ENCODE measurements at places on chromosomes 3 and 15.

DNA sequence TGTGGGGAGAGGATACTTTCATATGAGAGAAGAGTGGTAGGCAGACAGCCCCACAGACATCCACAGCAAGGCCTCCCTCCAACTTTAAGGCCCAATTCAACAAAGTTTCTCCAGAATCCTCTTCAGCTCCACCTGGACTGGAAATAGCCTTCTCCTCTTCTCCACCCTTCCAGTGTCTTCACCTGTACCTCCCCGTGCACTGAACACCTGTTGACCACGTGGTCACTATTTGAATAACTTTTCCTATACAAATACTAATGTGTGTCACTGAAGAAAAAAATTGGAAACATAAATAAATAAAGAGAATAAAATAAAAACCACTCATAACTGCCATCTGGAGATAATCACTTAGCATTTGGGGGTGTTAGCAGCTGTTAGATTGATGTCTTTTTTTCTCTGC lies 52.9 kb downstream of the CCNL1 start:
- no peak for DNase-seq

- no peak for DNase-seq
These were observed 234.2 kb downstream of the TBC1D5 start for GRCh38 chr3:17508180-17508752.

DNA sequence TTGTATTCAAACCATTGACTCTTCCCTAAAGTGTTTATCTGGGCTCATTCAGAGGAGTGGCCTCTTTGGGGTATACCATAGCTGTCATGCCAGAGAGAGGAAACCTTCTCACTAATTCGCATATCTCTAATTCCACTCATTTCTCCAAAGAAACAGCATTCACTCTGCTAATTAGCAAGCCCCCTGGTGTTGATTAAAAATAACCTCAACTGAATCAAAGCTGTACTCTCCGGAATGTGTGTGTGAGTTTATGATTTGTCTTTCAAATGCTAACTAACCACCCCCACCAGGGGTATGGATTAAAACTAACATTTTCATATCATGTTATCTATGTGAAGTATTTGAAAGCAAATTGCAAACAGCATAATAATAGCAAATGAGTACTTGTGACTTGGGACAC lies 45.5 kb downstream of the PAQR5 start:
- DNase-seq = no peak

DNA sequence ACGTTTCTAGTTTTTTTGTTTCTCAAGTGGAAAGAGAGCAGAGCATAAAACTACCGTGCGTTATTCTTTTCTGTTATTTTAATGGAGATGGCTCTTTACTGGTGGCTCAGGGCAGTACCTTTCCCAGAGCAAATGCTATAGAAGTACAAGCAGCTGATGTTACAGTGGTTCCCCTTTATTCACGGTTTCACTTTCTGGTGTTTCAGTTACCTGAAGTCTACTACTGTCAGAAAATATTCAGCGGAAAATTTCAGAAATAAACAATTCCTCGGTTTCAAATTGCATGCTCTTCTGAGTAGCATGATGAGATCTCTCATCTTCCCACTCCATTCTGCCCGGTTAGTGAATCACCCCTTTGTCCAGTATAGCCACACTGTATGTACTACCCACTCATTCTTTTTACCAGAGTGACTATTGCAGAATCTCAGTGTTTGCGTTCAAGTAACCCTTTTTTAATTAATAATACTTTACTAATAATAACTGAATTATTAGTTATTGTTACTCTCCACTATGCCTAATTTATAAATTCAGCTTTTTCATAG lies 597.5 kb upstream of the ROBO2 start:
- no peak for DNase-seq

- DNase-seq = no peak
These were observed 9.5 kb upstream of the MCF2L2 start for GRCh38 chr3:183437666-183438564.

- no peak for DNase-seq
These were observed 11.4 kb downstream of the EIF4G1 start for GRCh38 chr3:184325715-184326369.

DNA sequence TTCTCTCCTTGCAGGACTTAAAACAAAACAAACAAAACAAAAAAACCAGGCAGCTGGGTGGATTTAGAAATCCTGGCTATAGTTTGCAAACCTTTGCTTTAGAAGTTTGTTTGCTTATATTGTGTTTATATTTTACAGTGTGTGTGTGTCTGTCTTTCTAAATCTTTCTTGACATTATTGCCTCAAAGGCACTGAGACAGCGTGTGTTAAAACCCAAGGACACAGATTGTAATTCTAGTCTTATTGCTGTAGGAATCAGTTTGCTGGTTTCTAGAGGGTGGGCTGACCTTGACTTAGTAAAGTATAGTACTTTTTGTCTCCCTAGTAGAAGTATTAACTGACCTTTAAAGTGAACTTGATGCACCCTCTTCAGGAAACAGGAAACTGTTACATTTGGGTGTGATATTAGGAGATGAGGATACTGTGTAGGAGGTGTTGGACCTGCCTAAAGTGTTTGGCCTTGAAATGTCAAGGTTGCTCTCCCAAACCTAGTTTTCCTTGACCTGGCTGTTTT lies 71.0 kb downstream of the TCF12 start:
- no peak for DNase-seq

DNA sequence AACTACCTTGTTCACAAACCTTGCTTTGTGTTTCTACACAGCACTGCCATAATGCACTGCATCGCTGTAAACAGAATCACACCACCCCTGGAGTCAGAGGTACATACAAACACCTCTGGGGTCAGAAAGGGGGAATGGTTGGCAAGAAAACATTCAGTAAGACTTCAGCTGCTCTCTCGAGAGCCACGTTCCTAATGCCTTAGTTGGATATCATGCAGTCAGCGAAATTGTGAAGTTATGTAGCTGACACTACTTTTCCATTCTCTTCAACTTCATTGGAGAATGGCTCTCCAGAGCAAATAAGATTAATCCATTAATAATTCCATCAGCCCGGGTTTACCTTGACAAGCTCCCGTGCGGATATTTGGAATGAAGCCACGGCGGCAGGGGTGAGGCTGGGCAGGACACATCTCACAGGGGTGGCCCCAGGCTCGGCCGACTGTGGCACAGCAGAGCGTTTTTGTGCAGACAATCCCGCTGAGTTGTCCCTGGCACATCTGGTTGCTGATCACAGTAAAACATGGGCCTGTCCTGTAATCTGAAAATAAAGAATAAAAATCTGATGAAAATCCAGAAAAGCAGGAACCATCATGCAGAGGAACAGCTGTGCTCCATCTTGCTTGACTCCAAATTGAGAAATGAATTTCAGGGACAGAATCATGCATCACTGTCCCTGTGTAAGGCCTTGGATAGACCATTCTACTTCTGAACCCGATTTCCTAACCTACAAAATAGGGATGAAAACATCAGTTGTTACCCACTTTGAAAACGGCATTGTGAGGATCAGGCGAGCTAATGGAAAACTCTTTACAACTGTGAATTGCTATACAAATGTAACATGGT lies 108.0 kb downstream of the FBN1 start:
- DNase-seq = no peak

GRCh38 chr3:144112437-144112836 lies 140.8 kb downstream of the DIPK2A start:
- DNase-seq = no peak

- DNase-seq = no peak
These were observed 30.6 kb downstream of the PTX3 start for GRCh38 chr3:157467200-157467599.

GRCh38 chr15:89171136-89172072 lies 50.0 kb downstream of the RLBP1 start:
- DNase-seq = no peak

DNA sequence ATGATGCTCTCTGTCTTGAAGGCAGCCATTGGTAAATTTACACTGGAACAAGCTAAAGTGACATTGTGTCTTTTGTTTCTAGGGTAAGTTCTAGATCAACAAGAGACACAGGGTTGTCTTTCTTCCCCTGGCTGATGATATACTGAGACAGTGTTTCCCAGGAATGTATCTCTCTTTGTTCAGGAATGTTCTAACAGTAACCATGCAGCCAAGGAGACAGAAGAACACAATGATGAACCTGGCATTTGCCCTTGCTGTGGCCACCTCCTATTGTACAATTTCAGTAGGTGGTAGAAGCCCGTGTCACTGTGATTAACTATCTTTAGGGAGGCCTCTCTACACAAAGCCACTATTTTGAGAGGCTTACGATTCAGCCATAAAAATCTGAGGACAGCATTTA lies 130.7 kb downstream of the LRTM1 start:
- DNase-seq = no peak

DNA sequence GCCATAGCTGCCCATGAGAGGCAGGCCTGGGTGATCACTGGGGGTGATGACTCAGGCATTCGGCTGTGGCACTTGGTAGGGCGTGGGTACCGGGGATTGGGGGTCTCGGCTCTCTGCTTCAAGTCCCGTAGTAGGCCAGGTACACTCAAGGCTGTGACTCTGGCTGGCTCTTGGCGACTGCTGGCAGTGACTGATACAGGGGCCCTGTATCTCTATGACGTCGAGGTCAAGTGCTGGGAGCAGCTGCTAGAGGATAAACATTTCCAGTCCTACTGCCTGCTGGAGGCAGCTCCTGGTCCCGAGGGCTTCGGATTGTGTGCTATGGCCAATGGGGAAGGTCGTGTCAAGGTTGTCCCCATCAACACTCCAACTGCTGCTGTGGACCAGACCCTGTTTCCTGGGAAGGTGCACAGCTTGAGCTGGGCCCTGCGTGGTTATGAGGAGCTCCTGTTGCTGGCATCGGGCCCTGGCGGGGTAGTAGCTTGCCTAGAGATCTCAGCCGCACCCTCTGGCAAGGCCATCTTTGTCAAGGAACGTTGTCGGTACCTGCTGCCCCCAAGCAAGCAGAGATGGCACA lies 5.3 kb downstream of the WDR6 start:
- peak; percentile 35 for DNase-seq

GRCh38 chr3:73072634-73073033 lies 11.2 kb downstream of the EBLN2 start:
- no peak for DNase-seq

- DNase-seq = no peak
These were observed 74.6 kb downstream of the PRICKLE2 start for GRCh38 chr3:64150623-64151207.

DNA sequence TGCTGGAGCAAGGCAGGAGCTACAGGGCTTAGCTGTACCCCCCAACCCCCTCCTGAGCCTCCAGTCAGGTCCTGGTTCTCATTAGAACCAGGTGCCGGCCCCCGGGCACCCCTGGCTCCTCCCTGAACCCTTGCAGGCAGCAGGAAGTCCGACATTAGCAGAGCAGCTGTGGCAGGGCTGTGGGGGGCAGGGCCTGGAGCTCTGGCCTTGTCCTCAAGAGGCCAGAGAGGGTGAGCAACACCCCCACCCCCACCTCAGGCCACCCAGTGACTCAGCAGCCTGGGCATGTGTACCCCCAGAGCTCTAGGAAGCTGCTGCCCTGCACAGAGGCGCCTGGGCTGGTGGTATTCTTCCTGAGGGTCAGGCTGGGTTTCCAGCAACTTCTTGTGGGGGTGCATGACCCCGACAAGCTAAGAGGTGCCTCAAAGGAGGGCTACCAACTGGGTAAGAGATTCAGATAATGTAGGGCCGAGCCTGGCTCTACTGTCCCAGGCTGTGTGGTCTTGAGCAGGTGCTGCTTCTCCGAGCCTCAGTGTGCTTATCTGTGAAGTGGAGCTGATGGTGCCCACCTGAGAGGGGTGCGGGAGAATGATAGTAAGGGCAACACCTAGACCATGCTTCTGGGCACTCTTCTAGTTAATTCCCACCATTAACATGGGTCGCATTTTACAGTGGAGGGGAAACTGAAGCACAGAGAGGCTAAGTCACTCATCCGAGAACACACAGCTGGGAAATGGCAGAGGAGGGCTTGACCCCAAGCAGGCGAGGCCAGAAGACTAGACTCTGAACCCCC lies 16.0 kb downstream of the H1-8 start:
- no peak for DNase-seq

DNA sequence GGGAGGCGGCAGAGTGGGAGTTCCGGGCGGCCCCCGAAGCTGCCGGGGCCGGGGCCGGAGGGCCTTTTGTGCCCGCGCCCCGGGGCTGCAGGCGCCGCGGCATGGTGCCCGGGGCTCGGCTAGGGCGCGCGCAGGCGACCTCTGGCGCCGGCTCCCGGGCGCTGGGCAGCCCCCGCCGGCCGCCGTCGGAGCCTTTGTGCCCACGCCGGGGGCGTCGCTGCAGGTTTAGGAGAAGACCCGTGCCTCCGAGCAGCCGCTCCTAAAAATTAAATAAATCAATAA lies 299 bp downstream of the PAQR9 start:
- DNase-seq = no peak

GRCh38 chr3:14208977-14209394 lies 30.4 kb downstream of the LSM3 start:
- no peak for DNase-seq

- DNase-seq = no peak
These were observed 283.1 kb upstream of the ATP10A start for GRCh38 chr15:26146202-26146601.

Measured in 8988T (cell line).